LHCN-M2 (cell line): ENCODE measurements at places on chromosomes 5 and 9. TPM values are rescaled to one million over a fixed set of nuclear protein-coding genes. Genes with fewer than 3 reads are reported as not detected.

- no peak for DNase-seq
Observed at GRCh38 chr9:37449862-37450632, 15.2 kb downstream of the ZBTB5 start.

Gene EXOSC2
- 39.3 and 44.0 TPM in 2 replicates for total RNA-seq

DNA sequence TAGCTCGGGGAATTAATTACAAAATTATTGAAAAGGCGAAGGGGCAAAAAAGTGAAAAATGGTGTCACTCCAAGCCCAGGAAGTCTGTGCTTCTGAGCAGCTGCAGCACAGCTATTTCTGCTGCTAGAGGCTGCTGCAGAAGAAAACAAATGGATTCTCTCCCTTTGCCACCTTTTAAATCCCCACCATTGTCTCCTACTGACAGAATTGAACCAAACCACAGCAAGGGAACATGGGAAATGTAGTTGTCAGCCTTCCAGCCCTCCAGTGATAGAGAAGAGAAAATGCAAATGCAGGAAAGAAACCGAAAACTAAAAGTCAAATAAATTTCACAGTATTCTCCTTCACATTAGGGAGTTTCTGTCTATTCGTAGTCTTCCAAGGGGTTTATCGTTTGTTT is 33.4 kb upstream of the CDC42SE2 start:
- peak; percentile 33 for DNase-seq

GRCh38 chr9:128526720-128527119 is 22.2 kb downstream of the GLE1 start:
- no peak for DNase-seq

Gene LHX3
- not detected in 2 replicates for total RNA-seq

Gene COL23A1
- total RNA-seq: not detected in 2 replicates

Gene ENC1
- total RNA-seq: 56.6 and 60.3 TPM in 2 replicates

Gene PCDHA10
- total RNA-seq: not detected in 2 replicates

Gene LRRC70
- 0.17 and 0.83 TPM in 2 replicates for total RNA-seq

DNA sequence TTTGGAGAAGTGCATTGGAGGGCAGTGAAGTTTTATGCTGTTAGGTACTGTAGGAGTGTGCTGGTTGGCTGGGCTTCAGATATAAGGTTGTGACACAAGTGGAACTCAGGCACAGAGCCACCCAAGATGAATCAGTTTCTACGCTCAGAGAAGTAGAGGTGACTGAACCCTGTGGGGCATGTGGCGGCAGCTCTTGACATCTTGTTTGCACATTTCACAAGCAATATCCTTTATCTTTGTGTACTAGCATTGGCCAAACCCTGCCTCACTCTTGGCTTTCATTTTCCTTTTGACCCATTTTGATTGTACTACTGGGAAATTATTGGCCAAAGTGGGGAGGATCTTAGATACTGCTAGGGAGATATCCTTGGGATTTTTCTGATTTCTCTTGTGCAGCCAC is 110.0 kb downstream of the PSAT1 start:
- no peak for DNase-seq

DNA sequence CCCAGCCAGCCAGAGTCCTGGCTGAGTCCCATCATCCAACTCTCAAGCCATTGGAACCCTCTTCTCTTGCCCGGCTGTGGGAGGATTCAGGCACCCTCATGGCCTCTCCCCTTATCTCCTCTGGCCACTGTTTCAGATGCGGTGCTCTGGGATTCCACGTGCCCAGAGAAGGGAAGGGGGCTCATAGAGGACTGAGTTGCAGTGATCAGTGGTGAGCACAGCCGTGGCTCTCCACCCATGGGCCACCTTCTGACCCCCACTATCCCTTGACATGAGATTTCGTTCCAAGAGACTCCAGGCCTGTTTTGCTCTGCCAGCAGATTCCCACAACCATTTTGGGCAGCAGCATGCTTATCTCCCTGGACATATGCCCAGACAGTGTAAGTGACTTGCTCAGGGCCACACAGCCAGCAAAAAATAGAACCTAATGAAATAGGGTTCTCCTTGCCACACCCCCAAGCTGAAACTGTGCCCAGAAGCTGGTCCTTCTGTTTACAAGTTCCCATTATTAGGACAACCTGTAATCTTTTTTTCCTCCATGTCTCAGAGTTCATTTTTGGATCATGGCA is 2.7 kb downstream of the GPX3 start:
- DNase-seq: peak; percentile 19

Gene FOXD4
- total RNA-seq: 0.06 and 0.52 TPM in 2 replicates

Gene UBE2D2
- 80.0 and 88.2 TPM in 2 replicates for total RNA-seq

- DNase-seq: peak; percentile 57
Observed at GRCh38 chr9:20405078-20405477, 217.2 kb downstream of the MLLT3 start.

Gene PCDHA5
- total RNA-seq: not detected in 2 replicates

Gene TICAM2
- 7.5 and 9.1 TPM in 2 replicates for total RNA-seq

DNA sequence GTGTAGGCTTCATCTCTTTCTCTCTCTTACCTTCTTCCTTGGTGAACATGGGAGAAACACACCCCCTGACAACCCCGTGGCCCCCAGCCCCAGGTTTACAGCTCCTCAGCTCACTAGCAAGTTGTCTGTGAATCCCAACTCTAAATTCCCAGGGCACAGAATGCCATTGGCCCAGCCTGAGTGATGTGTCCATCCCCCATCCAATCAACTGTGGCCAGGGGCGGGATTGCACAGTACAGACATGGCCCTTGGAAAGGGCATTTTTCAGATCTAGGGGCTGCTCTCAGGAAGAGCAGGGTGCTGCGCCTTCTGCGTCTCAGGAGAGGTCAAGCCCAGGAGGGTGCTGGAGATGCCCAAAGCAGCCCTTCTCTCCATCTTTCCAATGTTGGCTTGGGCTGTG is 48.2 kb upstream of the ASS1 start:
- no peak for DNase-seq

DNA sequence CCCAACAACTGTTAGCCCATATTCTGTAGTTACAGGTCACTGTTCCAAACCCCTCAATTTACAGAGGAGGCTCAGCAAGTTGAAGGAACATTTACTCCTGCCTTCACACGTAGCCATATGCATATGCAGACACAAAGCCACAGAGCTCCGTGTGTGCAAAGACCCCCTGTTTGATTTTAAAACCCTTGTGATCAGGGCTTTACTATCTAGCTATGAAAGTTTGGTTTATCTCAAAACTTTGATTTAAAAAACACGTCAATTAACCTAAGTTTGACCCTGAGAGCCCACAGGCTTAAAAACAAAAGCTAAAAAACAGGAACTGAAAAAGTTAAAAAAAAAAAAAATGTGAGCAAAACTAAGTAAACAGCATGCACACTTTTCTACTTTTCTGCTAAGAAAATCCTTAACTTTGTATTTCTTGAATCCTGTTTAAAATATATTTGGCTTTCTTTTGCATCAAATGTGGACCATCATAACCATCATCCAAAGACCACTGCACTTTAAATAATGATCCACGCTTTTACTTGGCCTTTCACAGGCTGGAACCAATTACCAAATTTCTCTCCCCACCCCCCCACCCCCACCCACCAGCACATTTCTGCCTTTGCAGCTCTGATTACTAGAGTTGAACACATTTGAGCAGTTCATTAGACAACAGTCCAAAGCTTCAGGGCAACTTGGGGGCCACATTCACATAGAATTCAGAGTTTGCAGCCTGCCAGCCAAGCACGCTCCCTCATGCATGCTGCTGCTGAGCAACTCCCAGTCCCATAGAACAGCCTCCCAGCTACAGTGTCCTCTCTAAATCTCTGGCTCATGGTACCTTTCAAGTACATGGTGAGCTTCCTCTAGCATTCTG is 128.8 kb upstream of the MAP3K1 start:
- DNase-seq: no peak

- DNase-seq: no peak
Observed at GRCh38 chr9:89790542-89791109, 185.8 kb downstream of the GADD45G start.

Gene BTNL8
- not detected in 2 replicates for total RNA-seq

DNA sequence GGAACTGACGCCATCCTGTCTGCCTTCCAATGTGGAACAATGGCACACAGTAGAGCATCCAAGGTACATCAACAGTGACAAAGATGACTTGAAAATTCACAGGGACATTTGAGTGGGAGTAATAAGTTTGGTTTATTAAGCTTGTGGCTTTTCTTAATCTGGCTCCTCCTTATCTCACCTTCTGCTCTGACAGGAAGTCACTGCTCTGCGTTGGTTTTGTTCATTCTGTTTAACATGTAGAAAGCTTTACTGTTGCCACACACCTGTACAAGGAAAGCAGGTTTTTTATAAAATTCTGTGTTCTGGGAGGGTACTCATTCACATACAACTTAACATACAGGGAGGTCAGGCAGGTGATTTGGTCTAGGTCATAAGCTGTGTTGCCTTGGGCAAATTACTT is 1.6 kb upstream of the GZMK start:
- DNase-seq: no peak

Gene RAD23B
- total RNA-seq: 120 and 122 TPM in 2 replicates

DNA sequence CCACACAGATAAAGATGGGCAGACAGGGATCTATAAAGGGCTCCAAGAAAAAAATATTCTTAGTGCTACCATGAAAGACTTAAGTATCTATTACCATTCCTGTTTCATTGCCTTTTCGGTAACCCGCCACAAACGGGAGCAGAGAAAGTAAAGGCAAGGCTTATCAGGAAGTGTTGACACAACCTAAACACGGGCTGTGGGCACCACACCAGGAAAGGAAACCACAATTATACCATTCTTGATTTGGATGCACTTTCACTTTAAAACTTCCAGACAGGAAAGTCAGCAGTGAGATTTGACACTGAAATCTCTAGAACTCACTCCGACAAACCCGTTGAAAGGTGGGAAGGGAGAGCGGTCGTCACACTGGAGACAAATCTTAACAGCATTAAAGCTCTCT is 6.5 kb downstream of the TLE1 start:
- DNase-seq: no peak

- DNase-seq: no peak
Observed at GRCh38 chr5:178072749-178073148, 40.6 kb upstream of the N4BP3 start.

DNA sequence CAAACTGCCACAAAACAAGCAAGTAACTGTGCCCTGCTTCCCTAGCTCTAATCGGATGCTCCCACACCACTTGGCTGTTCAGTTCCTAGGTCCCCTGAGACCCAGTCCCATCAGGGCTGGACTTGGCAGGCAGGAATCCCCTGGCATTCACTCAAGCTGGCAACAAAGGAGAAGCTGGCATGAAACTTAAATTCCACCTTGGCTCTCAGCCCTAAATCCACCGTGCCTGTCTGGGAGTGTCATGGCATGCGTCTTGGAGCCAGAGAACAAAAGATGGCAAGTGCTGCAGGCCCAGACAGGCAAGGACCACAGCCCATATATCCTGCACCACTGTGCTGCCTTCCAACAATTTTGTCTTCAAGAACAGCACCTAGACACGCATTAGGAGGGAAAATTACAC is 38.2 kb downstream of the ETF1 start:
- no peak for DNase-seq

GRCh38 chr9:10331157-10331556 is 281.6 kb downstream of the PTPRD start:
- no peak for DNase-seq

Gene IL5
- total RNA-seq: not detected in 2 replicates

Gene POU4F3
- total RNA-seq: 0.06 TPM in 1 of 2 replicates, not detected in the other

DNA sequence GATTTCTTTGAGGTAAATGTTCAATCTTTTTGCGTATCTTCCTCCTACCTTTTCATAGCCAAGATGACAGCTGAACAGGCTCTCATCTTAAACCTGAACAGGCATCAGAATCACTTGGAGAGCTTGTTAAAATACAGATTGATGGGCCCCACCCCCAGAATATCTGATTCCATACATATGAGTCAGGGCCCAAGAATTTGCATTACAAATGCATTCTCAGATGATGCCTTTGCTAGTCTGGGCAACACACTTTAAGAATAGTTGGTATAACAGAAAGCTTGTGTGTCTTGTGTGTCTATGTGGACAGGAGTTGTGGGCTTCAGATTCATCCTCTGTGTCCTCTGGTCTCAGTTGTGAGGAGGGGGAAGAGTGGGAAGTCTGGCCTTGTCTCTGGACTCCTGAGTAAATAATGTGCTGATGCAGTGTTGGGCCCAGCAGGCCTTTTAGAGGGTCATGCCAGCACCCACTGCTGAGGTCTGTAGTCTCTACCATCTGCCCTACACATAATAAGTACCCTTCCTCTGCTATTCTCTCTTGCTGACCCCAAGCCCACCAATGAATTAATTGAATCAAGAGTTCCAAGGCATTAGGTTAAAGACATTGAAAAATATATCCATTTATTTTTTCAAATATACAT is 43.1 kb downstream of the PTCD2 start:
- peak; percentile 94 for DNase-seq

GRCh38 chr9:83649080-83649479 is 26.1 kb downstream of the IDNK start:
- peak; percentile 26 for DNase-seq

- DNase-seq: no peak
Observed at GRCh38 chr5:36631154-36631553, 24.7 kb downstream of the SLC1A3 start.

GRCh38 chr9:127523312-127523851 is 72.1 kb downstream of the LRSAM1 start:
- peak; percentile 75 for DNase-seq

GRCh38 chr9:111483858-111484571 is at the start of gene ECPAS:
Gene ECPAS (minus strand): TSS chr9:111484383. CDS start chr9:111472918, 11,465 bp downstream.
- peak; percentile 73 for DNase-seq

Gene LCN15
- not detected in 2 replicates for total RNA-seq

DNA sequence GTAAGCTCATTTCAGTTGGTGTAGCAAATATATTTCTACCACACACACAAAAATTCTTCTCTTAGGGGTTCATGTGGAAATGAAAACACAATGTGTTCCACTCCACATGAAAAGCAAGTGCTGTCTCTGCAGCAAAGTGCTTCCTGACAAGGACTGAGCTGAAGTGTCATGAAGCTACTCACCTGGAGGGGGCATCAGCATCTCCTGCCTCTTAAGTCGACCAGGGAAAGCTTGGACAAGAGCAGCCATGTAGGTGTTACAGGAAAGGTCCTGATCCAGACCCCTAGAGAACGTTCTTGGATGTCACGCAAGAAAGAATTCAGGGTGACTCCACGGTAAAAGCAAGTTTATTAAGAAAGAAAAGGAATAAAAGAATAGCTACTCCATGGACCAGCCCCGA is 62.8 kb downstream of the SV2C start:
- DNase-seq: no peak

DNA sequence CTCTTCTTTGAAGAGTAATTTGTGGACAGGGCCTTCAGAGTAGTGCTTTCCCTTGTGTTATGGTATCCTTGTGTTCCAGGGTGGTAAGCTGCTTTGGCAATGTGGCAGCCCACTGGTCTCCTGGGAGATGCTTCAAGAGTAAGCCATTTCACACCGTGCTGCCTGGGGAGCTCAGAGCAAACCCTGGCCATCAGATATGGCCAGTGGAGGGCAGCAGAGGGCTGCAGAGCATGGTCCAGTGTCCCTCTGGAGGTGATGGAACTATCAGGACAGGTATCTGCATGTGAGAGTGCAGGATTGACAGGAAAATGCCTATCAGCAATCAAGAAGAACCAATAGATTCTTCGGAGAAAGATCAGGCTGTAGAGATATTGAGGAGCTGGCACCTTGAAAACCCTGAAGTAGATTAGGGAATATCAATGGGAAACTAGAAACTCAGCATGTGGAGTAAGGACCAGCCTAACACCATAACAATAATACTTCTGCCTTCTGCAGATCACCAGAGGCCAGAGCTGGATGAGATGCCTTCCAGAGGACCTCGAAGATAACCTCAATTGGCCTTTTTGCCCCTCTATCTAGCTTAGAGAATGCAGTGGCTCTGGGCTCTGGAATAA is 90.8 kb downstream of the PLPPR1 start:
- no peak for DNase-seq

- DNase-seq: no peak
Observed at GRCh38 chr9:84903963-84904362, 234.4 kb downstream of the NTRK2 start.

- no peak for DNase-seq
Observed at GRCh38 chr9:135222881-135223760, 135.7 kb downstream of the OLFM1 start.
